Activated CD4-positive, alpha-beta T cell treated with anti-CD3 and anti-CD28 coated beads for 36 hours (primary cell): ENCODE measurements at places on chromosomes 2 and 18. TPM values are rescaled to one million over a fixed set of nuclear protein-coding genes. Genes with fewer than 3 reads are reported as not detected.
A peak's percentile ranks its signal among the peaks of the same experiment; 100 is the strongest.

DNA sequence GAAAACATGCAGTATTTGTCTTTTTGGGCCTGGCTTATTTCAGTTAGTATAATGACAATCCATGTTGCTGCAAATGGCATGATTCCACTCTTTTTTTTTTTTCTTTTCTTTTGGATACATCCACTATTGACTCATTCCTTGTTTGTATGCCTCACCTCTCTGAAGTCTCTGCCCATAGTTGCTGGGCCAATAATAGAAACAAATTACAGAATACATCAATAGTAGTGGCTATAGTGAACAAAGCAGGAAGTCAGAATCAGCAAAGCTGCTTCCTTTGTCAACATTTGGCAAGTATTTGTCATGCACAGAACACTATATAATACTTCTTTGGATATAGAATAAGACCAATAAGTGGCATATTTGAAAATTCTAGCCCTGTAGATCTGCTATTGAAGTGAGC lies 609.7 kb downstream of the STK39 start:
- no peaks in the 10 kb centered on the region for H3K27me3 ChIP-seq
- no peak overlapping the region for H3K27ac ChIP-seq
- H3K36me3 ChIP-seq, result no peaks in the 10 kb centered on the region
- H3K4me1 ChIP-seq, result no peaks in the 10 kb centered on the region
- DNase-seq, result no peak

GRCh38 chr2:105489168-105489878 lies 90.5 kb upstream of the FHL2 start:
- H3K36me3 ChIP-seq, result no peaks in the 10 kb centered on the region
- H3K27ac ChIP-seq, result no peak overlapping the region
- no peak for DNase-seq
- no peaks in the 10 kb centered on the region for H3K27me3 ChIP-seq
- no peaks in the 10 kb centered on the region for H3K4me1 ChIP-seq

DNA sequence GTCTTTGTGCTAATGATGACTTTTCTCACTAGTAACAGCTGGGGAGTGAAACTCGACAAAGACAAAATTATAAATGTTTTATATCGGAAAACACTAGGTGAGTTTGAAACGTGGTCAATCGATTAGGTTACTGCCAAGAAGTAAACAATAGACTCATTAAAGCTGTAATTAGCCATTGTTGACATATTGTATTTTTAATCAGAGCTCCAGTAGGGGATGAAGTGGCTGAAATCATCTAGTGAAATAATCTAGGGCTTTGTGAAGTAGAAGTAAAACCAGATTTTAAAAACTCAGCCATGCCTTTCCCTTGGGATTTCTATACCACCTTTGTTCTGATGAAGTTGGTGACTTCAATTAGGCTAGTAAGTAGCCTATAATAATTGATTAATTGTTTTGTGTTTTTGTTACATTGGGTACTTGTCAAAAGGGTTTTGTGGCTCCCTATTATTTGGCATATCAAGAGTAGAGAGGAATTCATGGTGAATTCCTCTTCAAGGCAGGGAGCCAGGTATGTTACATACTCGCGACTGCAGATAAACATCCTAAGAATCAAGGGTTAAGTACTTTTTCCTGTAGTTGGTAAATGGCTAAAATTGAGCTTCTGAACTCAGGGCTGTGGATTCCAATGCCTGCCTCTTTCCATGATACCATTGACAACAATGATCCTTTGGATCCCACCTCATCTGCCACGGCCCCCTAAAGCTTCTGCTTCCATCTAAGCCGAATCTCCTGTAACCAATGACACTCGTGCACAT lies 31.6 kb downstream of the RAB27B start:
- no peaks in the 10 kb centered on the region for H3K36me3 ChIP-seq
- H3K27me3 ChIP-seq, result no peaks in the 10 kb centered on the region
- H3K4me3 ChIP-seq, result no peak overlapping the region
- DNase-seq, result no peak
- H3K27ac ChIP-seq, result no peak overlapping the region

- H3K4me1 ChIP-seq, result peaks cover 90% of the 10 kb centered on the region
- H3K27me3 ChIP-seq, result no peaks in the 10 kb centered on the region
- DNase-seq, result peak; percentile 71
- H3K36me3 ChIP-seq, result peaks cover 26% of the 10 kb centered on the region
- peak overlapping the region; percentile 92 for H3K27ac ChIP-seq
- peak overlapping the region; percentile 9 for H3K4me3 ChIP-seq
Measured at GRCh38 chr2:101717071-101717845, 19.8 kb downstream of the MAP4K4 start.

DNA sequence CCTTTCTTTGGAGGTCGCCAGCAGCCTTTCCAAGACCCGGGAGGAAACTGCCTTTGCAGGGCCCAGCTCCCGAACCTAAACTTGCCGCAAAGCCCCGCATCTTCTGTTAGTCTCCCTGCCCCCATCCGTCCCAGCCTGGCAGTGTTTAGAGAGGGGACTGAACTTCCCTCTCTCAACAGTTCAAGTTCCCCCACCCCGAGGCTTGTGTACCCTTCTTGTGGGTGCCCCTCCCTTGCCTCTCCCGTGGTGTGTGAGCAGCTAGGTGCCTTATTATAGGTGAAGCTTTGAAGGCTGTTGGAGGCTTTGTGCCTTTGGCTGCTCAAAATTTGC lies 1.4 kb downstream of the LBH start:
- H3K36me3 ChIP-seq, result peaks cover 44% of the 10 kb centered on the region
- peaks cover 66% of the 10 kb centered on the region for H3K4me1 ChIP-seq
- H3K4me3 ChIP-seq, result peak overlapping the region; percentile 76

GRCh38 chr2:36618381-36618780 lies 20.4 kb upstream of the FEZ2 start:
- peaks cover 11% of the 10 kb centered on the region for H3K27me3 ChIP-seq
- peak; percentile 60 for DNase-seq
- H3K27ac ChIP-seq, result no peak overlapping the region
- no peaks in the 10 kb centered on the region for H3K4me1 ChIP-seq
- no peak overlapping the region for H3K4me3 ChIP-seq
- H3K36me3 ChIP-seq, result no peaks in the 10 kb centered on the region

DNA sequence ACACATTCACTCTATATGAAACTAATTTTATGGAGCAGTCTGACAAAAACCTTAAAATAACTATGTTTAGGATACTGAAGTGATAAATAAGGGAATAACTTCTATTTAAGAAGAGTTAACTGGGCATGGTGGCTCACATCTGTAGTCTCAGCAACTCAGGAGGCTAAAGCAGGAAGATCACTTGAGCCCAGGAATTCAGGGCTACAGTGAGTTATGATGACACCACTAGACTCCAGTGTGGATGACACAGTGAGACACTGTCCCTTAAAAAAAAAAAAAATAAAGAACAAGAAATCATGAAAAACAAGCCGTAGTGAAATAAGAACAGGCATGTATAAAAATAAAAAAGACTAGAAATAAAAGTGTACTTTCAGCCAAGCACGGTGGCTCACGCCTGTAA lies 82.0 kb downstream of the THADA start:
- H3K27me3 ChIP-seq, result no peaks in the 10 kb centered on the region
- peaks cover 21% of the 10 kb centered on the region for H3K36me3 ChIP-seq

GRCh38 chr18:9765501-9765900 lies 57.4 kb downstream of the RAB31 start:
- peaks cover 8% of the 10 kb centered on the region for H3K27me3 ChIP-seq
- no peak overlapping the region for H3K27ac ChIP-seq
- no peak for DNase-seq

GRCh38 chr18:62812242-62812641 lies 96.9 kb downstream of the PHLPP1 start:
- no peaks in the 10 kb centered on the region for H3K36me3 ChIP-seq
- H3K27ac ChIP-seq, result no peak overlapping the region
- H3K4me1 ChIP-seq, result no peaks in the 10 kb centered on the region
- no peak for DNase-seq

DNA sequence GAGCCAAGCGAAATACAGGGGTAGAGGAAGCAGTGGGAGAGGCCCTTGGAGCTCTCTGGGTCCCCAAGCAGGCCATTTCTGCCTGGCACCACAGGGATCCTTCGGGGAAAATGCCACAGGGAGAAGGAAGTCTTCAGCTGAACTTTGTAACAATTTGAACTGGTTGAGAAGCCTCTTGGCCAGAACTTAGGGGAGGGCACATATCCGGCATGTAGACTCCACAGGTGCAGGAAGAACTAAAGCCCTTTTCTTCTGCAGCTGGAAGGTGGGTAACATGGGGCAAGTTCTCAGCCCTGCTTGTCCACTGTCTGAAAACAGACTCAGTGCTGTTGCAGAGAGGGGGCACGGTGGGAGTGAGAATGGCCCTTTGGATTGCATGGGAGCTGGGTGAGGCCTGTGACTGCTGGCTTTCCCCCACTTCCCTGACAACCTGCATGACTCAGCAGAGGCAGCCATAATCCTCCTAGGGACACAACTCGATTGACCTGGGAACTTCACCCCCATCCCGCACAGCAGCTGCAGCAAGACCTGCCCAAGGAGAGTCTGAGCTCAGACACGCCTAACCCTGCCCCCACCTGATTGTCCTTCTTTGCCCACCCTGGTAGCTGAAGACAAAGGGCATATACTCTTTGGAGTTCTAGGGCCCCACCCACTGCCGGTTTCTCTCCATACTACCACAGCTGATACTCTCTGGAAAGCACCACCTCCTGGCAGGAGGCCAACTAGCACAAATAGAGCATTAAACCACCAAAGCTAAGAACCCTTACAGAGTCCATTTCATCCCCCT lies 101.6 kb upstream of the FAM136A start:
- no peak overlapping the region for H3K27ac ChIP-seq
- H3K36me3 ChIP-seq, result no peaks in the 10 kb centered on the region
- DNase-seq, result no peak
- H3K4me3 ChIP-seq, result no peak overlapping the region

GRCh38 chr2:9941196-9941995 lies 10.1 kb upstream of the GRHL1 start:
- peaks cover 3% of the 10 kb centered on the region for H3K4me1 ChIP-seq
- no peak overlapping the region for H3K27ac ChIP-seq
- peaks cover 9% of the 10 kb centered on the region for H3K27me3 ChIP-seq
- H3K4me3 ChIP-seq, result no peak overlapping the region

DNA sequence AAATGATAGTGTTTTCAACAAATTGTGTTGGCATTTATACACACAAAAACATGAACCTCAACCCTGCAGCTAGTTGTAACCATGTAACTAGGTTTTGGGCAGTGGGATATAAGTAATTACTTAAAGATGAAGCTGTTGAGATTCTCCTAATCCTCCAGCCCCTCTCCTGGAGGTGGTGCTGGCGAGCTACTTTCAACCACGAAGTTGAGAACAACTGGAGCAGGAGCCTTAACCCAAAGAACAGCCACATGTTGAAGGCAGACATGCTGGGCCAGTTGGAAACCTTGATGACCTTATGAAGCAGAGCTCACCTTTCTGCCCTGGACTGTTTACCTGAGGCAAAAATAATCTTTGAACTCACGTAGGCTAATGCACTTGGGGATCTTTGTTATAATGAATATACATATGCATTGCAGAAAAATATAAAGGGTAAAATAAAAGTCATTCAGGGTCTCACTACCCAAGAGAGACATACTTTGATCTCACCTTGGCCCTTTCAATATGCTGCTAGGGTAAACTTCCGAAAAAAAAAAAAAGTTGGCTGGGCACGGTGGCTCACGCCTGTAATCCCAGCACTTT lies 89.6 kb upstream of the NPAS2 start:
- peak; percentile 76 for DNase-seq
- H3K4me3 ChIP-seq, result no peak overlapping the region
- peaks cover 7% of the 10 kb centered on the region for H3K27me3 ChIP-seq
- H3K36me3 ChIP-seq, result no peaks in the 10 kb centered on the region

DNA sequence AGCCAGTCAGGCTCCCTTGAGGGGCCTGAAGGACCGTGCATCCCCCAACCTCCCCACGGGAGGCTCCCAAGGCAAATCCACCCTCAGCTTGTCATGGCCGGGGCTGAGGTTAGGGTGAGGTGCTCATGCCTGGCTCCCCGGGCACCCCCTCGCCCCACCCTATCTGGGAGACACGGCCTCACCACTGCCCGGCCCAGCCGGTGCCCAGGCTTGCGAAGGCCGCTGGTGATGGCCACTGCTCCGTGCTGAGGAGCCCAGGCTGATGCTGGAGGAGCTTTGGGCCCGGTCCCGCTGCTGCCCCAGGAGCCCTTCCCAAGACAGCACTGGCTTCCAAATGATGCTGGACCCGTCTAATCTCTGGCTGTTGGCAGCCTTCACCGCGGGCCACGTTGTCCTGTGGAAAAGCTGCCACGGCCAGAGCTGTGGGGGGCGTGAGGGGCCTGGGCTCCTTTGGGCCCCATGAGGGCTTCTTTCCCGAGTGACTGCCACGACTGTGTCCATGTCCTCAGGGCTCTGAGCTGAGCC lies 135.7 kb upstream of the CTDP1 start:
- H3K4me1 ChIP-seq, result no peaks in the 10 kb centered on the region
- no peaks in the 10 kb centered on the region for H3K27me3 ChIP-seq
- DNase-seq, result no peak
- H3K36me3 ChIP-seq, result no peaks in the 10 kb centered on the region
- no peak overlapping the region for H3K4me3 ChIP-seq

GRCh38 chr2:188345426-188345825 lies 53.8 kb downstream of the GULP1 start:
- H3K4me1 ChIP-seq, result no peaks in the 10 kb centered on the region
- no peaks in the 10 kb centered on the region for H3K36me3 ChIP-seq
- H3K27ac ChIP-seq, result no peak overlapping the region

DNA sequence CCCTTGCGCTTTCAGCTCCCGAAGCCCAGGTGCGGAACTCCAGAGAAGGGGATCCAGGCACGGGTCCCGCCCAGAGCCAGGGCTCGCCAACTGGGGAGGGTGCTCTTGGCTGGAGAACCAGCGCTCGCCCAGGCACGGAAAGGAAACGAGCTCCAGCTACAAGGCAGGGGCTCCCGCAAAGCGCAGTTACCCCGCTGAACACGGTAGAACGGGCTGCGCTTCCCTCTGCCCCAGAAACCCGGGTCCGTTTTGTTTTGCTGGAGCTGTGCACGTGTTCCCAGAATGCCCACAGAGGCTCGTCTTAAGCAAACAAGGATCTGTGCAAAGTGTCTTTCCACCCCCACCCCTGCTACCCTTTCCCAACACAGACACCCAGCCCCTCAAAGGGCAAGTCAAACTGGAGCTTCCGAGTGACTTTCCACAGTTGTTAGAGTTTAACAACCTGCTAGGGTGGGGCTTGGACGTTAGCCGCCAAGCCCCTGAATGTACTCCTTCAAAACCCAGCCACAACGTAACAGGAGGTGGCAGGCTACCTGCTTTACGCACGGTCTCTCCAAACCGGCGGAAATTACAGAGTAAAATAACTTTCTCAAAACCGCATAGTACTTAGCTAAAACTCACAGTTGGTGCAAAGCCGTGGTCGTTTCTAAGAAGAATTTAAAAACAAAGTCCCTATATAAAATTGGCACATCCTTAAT lies 775 bp downstream of the RNF125 start:
- no peaks in the 10 kb centered on the region for H3K27me3 ChIP-seq
- H3K27ac ChIP-seq, result peak overlapping the region; percentile 94
- H3K4me3 ChIP-seq, result peak overlapping the region; percentile 90
- DNase-seq, result peak; percentile 67
- peaks cover 1% of the 10 kb centered on the region for H3K36me3 ChIP-seq

DNA sequence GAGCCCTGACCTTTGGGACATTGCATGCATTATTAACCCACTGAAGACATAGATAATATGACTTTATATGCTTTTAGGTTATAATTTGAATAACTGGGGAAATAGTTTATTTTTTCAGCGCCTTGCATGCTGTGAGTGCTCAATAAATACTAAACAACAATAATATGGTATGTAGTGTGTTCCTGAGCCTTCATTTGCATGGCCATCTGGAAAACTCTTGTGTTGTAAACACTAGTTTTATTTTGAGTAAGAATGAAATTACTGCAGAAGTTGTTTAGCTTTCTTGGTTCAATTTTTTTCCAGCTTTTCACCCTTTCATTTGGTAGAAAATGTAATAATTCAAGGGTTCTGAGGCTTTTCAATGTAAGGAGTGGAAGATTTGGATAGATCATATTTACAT lies 189.3 kb upstream of the GALNT5 start:
- peaks cover 2% of the 10 kb centered on the region for H3K27me3 ChIP-seq
- no peaks in the 10 kb centered on the region for H3K4me1 ChIP-seq
- no peaks in the 10 kb centered on the region for H3K36me3 ChIP-seq
- no peak overlapping the region for H3K4me3 ChIP-seq

RAD51AP2 gene
- not detected for total RNA-seq

KCNS3 gene
- 0.11 TPM for total RNA-seq

ALPG gene
- not detected for total RNA-seq

TCF23 gene
- total RNA-seq, result 0.02 TPM
